ENCODE measurements at places on chromosomes 5 and 9. TPM values are rescaled to one million over a fixed set of nuclear protein-coding genes. Genes with fewer than 3 reads are reported as not detected.

DNA sequence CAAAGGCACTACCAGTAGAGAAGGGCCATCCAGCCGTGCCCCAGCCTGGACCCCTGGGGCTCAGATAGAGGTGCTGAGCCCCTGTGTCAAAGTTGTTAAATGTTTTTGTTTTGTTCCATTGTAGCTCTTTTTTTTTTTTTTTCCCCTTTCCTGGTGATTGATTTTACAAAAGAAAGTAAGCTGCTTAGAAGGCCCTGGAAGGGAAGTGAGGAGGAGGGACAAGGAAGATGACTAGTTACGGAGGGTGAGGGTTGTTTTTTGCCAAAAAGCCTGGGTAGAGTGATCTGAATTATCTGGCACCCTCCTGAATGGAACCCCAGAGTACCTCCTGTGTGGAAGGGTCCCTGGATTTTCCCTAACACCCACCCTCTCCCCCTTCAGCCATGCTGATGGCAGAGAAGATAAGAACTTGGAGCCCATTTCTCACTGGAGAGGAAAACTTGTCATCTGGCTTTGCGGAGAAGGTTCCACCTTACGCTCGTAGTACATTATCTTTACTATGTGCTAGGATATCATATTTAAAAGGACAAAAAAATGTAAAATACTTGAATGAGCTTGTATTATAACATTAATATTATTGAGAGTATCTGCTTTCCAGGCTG is 33.4 kb downstream of the FAXDC2 start:
- no peak for DNase-seq

DNA sequence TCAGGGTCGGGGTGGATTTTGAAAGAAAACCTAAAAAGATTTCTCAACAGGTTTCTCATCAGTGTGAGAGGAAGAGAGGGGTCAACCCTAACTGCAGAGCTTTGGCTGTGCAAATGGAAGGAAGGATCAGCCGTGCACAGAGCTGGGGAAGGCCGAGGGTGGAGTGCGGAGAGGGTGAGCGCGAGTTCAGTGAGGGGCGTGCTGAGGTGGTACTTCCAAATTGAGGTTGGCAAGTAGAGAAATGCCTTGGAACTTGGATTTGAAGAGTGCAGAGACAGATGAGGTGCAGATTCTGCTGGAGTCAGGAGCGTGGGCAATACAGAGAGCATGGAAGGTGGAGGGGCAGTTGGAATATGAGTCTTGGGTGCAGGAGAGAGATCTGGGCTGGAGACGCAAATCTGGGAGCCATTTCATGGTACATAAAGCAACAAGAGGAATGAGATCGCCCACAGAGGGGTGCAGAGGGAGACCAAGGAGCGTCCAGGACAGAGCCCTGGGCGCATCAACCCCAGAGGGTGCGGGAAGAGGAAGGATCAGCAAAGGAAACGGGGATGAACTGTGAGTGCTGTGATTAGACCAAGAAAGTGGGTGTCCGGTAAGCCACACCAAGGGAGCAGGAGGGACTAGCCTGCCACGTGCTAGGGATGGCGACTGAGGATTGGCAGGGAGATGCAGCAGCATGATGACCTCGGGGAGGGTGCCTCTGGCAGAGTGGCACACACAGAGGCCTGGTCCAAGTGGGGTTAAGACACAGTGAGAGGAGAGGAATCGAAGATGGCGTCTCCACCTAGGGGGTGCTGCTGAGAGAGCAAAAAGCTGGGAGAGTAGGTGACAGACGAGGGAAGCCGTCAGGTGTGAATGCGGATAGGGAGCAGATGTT is 105.8 kb downstream of the ADAMTS2 start:
- no peak for DNase-seq

DNA sequence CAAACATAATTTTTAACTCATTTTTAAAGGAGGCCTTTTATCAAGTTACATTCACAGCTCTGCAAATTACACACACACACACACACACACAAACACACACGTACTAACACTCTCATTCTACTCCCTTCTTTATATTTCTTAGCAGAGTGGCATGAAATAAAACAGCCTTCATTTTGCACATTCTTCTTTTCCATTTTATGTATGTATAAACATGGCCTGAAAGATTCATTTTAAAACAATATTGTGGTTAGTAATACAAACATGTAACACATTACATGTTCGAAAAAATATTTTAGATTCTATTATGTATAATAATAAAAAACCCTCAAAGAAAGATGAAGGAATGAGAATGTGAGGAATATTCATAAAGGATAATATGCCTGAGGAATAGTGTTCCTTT is 86.0 kb upstream of the ITGA2 start:
- DNase-seq: no peak

- DNase-seq: no peak
These were observed 2329.5 kb downstream of the MAT2B start for GRCh38 chr5:165834891-165835290.

GRCh38 chr5:35974570-35974969 is 16.6 kb downstream of the UGT3A1 start:
- DNase-seq: no peak

- no peak for DNase-seq
These were observed 816.1 kb upstream of the C9orf72 start for GRCh38 chr9:28389411-28389810.

- no peak for DNase-seq
These were observed 88.5 kb downstream of the NDFIP1 start for GRCh38 chr5:142197098-142197497.

Gene CDC20B
- total RNA-seq: not detected

Gene PTPN3
- 53.0 TPM for total RNA-seq

Gene SPINK6
- not detected for total RNA-seq
